Activated CD8-positive, alpha-beta memory T cell treated with anti-CD3 and anti-CD28 coated beads, Interleukin-2, amount 50 U/mL, for 48 hours (primary cell): ENCODE measurements at places on chromosomes 2 and 18.

DNA sequence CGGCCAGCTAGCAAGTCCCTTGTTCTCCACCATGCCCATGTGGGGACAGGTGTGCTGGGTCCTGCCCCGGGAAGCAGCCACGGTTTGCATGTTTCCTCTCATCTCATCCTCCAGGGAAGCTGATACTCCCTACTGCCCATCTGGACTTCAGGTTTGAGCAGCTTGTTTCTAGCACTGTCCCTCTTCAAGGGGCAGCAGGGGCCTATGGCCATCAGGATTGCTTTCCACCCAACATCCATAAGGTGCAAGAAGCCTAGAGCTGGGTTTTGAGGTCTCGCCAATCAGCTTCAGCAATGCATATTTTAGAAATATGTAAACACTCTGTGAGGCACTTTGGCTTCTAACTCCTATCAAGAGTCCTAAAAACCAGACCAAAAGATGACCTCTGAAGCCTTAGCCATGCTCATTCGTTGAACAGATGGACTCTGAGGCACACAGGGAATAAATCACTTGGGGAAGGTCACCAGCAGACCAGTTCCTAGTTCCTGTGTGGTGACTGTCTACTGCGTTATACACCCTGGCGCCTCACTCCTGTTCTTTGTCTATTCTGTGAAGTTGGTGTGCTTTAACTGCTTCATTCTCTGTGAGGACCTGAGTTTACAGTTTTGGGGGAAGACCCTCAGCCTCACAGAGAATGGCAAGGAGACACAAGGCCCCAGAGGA, 192.6 kb upstream of the TWIST2 start:
- peak; percentile 20 for DNase-seq

- DNase-seq: no peak
Observed at GRCh38 chr2:219000569-219000960, 7.3 kb upstream of the CRYBA2 start.

GRCh38 chr2:158761621-158762020, 33.5 kb upstream of the DAPL1 start:
- DNase-seq: no peak

DNA sequence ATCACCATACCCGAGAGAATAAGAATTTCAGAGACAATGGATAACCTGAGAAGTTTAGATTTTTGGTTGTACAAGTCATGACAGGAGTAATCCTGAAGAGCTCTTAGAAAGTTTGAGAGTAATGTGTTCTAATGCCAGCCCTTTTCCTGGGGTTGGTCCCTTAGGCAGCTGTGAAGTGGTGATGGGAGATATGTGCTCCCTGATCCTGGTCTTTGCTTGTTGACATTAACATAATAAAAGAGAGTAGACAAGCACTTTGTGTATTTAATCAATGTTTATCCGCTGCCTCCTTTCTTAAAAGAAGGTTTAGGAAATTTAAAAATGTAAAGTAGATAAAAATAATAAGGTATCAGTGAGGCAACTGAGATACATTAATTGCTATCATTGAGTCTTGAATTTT, 13.8 kb upstream of the DSC3 start:
- no peak for DNase-seq

DNA sequence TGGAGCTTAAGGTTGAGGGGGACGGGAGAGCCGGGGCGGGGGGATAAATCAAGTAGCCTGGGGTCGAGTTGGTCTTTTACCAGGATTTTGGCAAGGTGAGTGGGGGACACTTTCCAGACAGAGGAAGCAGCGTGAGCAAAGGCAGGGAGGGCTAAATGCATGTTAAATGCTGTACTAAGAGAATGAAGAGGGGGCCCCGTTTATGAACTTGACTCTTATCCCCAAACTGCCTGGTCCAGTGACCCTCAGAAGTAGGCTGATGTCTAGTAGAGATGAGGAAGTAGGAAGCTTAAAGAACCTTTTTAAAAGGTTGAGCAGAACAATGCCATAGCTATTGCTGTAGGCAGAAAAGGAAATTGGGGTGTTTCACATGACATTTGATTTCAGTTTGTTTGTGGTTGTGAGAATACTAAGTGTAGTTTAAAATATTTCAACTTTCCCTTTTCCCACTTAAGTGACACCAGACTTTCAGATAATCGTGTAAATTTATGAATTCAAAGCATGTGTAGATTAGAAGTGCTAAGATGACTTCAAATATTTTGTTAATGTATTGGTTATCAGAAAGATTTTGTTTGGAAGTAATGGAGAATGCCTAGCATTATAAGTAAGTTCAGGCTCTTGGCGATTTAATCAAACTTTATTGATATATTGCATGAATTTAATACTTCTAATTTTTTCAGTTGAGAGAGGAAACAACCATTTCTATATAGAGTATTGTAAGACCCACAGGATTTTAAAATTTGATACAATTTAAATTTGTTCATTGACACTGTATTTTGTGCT, 1.8 kb downstream of the REL start:
- peak; percentile 61 for DNase-seq

GRCh38 chr18:78945628-78946027, 34.0 kb upstream of the SALL3 start:
- no peak for DNase-seq

DNA sequence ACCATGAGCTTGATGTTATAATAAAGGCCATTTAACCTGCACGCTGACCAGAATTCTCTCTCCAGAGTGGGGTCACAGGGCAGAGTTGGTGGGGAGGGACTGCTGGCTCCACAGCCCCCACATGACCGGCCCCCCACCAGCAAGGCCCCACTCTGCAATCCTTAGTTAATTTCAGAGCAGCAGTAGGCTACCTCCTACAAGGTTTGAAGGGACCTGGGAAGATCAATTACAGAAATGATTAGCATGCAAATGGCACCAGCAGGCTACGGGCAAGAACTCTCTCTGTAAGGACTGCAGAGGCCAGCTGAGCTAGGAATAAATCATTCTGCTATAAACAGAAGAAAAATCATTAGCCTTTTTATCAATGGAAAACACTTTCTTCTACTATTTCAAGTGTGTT, 135.3 kb downstream of the C1D start:
- no peak for DNase-seq

GRCh38 chr2:158659483-158659882, 135.6 kb upstream of the DAPL1 start:
- no peak for DNase-seq

DNA sequence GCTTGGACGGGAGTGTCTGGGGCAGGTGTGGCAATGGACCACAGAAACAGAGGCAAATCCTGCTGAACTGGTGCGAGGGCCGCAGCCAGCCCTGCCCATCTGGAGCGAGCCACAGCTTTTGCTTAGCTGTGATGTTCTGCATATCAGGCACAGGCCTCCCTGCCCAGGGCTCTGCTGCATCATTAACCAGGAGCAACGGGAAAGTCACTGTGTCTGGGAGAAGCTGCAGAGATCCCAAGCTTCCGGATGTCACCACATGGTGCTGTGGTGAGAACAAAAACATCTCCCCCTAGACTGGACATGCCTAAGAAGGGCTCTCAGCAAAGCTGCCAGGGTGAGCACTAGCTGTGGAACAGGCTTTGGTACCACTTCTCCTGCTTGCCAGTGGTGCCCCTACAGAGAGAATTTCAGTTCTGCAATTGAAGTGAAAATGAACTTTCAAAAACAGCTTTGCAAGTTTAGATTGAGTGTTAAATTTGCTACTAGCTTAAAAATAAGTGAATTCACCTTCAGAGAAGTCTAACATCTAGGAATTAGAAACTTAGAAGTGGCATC, 172.9 kb upstream of the MYT1L start:
- no peak for DNase-seq

GRCh38 chr2:55482186-55482884, 37.2 kb upstream of the CFAP36 start:
- DNase-seq: no peak

DNA sequence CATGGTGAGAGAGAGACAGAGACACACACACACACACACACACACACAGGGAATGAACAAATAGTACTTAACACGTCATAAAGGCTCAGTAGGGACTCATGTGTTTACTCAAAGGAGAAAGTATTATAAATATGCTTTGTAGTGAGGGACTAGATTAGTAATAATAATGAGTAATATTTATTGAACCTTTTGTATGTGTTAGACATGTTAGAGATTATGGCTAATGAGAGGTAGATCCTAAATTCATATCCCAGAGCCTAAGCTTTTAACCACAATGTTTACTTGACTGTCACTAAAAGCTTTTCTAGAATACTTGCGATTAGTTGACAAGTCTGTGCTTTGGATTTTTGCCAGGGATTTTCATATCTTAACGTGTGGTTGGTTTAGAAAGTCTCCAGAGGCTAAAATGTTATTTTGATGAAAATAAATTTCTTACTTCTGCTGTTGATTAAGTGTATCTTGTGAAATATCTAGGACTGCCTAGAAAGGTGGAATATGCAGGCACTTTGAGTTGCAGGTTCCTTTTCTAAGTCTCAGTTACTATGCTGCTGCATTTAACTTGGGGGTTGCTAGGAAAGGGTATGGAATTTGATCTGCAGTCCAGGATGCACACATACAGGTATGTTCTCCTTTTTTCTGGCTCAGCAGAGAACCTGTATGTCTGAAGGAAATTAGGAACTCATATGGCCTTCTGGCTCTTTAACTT, 64.5 kb downstream of the UBR3 start:
- no peak for DNase-seq
